ENCODE measurements at places on chromosomes 4 and X.

GRCh38 chr4:183182873-183183725 is 84.0 kb downstream of the WWC2 start:
- DNase-seq, result no peak

GRCh38 chr4:109207061-109207460 is 95.4 kb downstream of the COL25A1 start:
- no peak for DNase-seq

DNA sequence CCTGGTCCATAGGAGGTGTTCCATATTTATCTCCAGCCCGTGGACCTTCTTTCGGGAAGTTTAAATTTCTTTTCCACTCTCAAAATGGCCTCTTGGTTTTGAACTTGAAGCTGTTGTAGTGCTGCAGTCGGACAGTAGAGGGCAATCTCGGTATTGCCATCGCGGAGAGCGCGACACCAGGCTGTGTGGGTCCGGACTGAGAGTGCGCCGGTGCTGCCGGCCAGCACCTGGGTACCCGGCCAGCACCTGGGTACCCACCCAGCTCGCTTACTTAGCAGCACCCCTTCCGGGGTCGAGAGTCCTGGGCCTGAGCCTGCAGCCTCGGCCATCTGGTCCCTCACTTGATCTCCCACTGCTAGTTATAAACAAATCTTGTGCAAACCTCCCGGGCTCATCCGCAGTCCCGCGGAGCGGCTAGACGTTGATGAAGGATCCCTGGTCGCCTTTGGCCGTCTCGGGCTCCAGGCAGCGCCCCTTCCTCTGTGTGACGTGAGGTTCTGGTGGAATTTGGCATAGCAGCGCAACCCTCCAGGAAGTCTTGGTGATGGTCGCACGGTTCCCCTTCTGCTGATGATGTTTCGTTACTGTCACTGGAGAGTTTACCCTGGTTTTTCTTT is 18.0 kb downstream of the FAM9A start:
- peak; percentile 19 for DNase-seq

DNA sequence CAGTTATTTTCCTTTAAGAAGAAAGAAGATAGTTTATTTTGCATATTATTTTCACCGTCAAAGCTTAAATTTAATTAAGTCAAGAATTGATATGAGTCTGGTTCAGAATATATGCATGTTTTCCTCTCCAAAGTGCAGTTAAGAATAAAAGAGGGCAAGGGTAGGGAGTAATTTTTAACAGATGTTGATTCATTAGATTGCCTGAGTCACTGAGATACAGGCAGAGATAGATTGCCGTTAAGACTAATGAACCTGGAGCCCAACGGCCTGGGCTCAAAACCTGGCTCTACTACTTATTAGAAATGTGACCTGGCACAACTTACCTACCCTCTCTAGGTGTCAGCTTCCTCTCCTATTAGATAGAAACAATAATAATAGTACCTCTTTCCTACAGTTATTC is 1037.4 kb upstream of the PABPC4L start:
- no peak for DNase-seq

DNA sequence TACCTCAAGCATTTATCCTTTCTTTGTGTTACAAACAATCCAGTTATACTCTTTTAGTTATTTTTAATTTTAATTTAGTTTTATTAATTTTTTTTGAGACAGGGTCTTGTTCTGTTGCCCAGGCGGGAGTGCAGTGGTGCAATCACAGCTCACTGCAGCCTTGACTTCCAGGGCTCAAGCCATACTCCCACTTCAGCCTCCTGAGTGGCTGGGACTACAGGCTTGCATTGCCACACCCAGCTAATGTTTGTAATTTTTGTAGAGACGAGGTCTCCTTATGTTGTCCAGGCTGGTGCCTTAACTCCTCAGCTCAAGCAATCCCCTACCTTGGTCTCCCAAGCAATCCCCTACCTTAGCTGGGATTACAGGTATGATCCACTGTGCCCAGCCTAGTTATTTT is 45.9 kb downstream of the CDKL5 start:
- no peak for DNase-seq

DNA sequence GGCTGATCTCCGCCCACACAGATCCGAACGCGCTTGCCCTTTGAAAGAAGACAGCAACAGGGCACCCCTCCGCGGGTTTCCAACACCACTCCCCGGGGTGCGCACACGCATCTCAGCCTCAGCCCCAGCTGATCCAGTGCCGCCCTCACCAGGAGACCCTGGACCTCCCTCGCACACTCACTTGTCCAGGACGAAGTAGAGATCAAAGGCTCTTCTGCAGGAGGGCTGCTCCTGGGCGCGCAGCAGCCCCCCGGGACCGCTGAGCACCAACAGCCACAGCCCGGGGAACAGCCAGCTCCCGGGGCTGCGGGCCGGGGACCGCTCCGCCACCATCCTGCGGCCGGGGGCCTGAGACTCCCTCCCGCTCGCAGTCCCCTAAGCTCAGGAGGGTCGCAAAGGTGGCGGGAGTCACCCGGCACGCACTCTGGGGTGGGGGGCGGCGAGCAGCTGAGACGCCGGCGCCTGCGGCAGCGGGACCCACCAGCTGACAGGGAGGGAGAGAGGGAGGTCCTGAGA is 743 bp downstream of the ANTXR2 start:
- DNase-seq, result peak; percentile 91

DNA sequence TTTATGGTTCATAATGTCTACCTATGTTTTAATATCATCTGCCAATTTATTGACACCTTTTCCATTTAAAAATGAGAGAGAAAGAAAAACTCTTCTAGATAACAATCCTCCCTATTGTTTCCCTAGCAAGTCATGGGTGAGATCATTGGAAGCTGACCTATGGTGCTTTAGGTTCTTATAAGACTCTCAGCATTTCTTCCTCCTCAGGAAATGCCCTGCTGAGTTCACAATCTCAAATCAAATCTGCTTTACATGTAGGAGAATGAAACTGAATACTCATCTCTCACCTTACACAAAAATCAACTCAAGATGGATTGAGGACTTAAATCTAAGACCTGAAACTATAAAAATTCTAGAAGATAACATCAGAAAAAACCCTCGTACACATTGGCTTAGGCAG is 267.4 kb downstream of the RAPGEF2 start:
- DNase-seq, result no peak

DNA sequence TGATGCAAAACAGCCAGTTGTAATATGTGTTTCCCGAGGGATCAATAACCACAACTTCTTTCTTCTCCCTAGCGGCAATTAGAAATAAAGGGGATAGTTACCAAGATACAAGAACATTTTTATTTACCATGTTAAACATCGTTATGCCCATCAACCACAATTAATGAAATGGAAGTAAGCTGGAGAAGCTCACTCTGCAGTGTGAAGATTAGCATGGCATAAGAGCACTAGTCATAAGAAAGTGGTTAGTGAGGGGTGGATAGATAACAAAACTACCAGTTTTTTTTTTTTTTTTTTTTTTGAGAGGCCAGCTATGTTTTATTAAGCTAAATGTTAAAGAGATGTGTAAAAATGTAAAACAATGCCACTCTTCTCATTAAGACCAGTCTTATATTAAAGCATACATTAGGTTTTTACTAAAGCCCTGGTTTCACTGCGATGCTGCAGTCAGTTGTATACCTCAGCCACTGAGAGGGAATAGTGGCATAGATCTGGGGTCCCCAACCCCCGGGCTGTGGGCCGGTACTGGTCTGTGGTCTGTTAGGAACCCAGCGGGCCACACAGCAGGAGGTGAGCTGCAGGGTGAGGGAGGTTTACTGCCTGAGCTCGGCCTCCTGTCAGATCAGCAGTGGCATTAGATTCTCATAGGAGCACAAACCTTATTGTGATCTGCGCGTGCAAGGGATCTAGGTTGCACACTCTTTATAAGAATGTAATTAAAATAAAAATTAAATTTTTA is 27.9 kb upstream of the NFXL1 start:
- no peak for DNase-seq

GRCh38 chr4:41819621-41820020 is 71.1 kb upstream of the PHOX2B start:
- DNase-seq, result no peak

DNA sequence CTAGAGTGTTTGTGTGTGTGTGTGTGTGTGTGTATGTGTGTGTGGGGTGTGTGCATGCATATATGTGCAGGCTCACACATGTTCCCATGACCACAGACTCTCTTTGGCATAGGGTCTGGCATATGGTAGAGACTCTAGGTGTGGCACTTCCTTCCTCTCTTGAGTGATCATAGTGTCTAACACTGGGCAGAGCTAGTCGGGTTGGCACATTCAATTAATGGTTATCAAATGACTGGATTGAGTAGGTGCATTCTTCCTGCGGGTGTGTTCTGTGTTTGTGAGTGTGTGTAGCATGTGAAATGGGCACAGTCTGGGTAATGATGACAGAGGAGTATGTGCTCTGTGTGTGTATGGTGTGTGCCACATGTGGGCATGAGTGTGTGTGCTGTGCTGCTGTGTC is 106.5 kb downstream of the EFNB1 start:
- no peak for DNase-seq

DNA sequence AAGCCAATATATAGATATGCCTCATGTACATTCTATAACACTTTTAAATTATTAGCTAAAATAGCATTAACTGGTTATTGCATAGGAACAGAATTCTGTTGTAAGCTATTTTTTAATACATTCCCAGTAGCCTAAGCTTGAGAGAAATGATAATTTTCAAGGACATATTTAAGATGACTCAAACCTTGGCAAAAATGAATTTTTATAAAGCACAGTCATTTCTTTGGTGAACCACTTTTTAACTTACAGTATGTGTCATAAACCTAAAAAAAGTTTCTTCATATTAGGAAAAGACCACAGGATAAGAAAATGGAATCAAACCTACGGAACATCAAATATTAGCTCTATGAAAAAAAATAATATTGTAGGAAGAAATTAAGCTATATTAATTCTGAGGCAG is 986.3 kb downstream of the STIM2 start:
- no peak for DNase-seq

DNA sequence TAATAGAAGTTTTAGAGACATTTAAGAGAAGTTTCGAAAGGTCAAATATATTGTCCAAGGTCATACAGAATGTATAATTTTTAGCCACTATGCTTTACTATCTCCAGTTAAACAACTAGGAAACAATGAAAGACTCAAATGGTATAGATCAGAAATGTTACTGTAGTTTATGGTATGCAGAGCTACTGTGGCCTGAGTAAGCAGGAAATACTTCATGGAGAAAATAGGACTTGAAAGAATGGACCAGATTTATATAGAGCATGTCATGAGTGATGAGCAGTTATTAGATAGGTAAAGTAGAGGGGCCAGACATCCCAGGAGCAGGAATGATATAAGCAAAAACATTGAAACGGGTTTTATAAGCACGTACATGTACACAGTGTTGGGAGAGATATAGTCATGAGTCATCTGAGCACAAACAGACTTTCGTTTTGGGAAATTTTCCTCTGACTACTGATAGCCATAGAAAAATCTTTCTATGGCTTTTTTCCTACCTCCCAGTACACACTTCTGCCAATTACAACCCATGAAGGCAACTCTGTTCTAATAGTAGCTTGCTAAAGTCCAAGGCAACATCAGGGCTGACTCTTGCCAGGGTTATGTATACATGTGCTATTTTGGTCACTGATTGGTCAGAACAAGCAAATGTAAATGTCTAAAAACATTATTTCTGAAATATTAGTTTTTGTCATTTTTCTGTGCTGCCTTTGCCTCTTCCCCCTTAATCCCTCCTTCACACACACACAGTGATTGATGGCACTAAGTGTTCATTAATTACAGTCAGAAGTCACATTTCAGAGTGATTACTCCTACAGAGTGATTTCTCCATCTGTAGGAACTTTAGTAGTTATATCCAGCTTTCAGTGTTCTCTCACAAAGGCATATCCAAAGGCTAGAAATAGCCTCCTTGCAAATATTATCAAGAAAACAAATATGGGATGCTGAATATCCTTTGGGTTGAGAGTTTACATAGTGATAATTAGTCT is 198.7 kb downstream of the ENOX2 start:
- no peak for DNase-seq

DNA sequence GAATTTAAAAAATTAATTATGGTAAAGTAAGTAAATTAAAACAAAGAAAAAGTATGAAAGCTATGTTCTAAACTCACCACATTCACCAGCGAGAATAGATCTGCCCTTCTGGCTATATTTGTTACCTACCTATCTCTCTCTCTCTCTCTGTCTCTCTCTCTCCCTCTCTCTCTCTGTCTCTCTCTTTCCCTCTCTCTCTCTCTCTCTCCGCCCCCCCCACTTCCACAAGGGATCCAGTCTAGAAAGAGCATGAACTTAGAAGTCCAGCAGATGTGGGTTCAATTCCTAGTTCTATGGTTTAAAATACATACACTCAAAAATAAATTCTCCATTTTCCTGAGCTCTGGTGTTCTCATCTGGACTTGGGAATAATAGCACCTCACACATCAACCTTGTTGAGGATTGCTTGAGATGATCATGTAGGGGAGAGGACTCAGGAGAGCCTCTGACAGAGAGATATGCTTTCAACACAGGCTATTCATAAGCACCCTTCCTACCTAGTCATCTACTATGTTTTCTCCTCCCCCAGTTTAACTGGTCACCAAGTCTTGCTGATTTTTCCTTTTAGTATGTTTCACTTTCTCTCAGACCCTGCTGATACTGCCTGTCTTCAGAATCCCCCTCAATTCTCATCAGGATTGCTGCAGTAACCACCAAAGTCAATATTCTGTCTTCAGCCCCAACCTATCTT is 64.7 kb downstream of the SLC7A11 start:
- no peak for DNase-seq

- no peak for DNase-seq
Observed at GRCh38 chrX:79181401-79181800, 36.9 kb downstream of the GPR174 start.

GRCh38 chr4:11507920-11508319 is 79.2 kb upstream of the HS3ST1 start:
- DNase-seq, result no peak

GRCh38 chr4:6916587-6917460 is 7.2 kb downstream of the TBC1D14 start:
- DNase-seq, result no peak

DNA sequence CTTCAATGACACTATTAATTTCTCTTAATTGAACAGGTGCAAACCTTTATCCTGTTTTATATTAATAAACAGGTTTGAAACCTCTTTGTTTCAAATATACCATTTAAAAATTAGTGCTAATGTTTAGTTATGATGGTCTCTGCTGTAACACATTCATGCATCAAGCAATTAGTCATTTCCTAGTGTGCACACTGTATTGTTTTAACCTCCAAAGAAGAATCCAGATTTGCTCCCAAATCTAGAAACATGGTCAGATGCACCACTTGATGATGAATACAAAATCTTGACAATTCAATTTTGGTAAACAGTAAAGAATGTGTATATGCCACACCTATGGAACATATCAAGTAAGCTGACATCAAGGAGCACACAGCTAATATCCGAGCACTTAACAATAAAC is 157.1 kb downstream of the TRIML1 start:
- no peak for DNase-seq
